Esophagus squamous epithelium (tissue), 5 donors: ENCODE measurements at places on chromosomes 6 and 20.

GRCh38 chr6:158314737-158315136 is 2.5 kb downstream of the TULP4 start:
- DNase-seq, result no peak

DNA sequence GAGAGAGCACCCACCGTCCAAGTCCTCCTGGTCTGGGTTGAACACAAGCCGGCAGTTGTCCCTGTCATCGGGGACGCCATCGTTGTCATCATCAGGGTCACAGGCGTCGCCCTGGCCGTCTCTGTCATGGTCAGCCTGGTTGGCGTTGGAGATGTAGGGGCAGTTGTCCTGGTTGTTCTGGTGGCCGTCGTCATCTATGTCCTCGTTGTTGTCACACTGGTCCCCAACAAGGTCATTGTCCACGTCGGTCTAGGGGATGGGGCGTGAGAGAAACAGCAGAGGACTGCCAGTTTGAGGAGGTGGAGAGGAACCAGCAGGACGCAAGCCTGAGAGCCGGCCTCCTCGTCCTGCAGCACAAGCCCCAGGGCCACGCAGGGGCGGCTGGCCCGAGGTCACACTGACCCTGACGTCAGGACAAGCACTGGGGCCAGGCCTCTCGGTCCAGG is 28.5 kb downstream of the THBS2 start:
- DNase-seq, result no peak

GRCh38 chr6:12032783-12033573 is 20.9 kb downstream of the HIVEP1 start:
- DNase-seq, result no peak

DNA sequence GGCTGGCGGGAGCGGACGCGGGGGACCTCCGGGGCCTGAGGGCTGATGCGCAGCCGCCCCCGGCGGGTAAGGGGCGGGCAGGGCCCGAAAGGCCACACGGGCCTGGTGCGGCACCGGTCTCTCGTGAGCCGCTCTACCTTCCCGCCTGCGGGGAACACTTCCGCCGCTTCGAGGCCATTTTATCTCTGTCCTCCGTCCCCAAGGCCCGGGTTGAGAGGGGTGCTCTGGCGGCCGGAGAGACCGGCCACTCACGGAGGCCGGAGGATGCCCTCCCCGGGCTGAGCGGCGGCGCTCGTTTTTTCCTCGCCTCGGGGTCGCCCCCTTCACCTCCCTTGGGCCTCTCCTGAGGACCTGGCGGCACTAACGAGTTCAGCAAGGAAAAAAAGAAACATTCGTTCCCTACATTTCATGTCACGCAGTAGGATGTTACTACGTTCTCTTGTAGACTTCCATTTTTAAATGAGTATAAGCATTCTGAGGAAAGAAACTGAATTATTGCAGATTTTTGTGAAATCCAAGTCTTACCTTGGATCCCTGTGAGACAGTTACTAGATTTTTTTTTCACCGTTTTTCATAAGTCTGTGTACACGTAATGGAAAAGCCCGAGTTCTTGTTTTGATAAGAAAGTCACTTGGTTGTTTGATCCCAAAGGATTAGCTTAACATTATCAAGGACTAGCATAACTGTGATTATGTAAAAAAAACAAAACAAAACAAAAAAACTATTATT is 575 bp downstream of the WTAP start:
- DNase-seq, result no peak

DNA sequence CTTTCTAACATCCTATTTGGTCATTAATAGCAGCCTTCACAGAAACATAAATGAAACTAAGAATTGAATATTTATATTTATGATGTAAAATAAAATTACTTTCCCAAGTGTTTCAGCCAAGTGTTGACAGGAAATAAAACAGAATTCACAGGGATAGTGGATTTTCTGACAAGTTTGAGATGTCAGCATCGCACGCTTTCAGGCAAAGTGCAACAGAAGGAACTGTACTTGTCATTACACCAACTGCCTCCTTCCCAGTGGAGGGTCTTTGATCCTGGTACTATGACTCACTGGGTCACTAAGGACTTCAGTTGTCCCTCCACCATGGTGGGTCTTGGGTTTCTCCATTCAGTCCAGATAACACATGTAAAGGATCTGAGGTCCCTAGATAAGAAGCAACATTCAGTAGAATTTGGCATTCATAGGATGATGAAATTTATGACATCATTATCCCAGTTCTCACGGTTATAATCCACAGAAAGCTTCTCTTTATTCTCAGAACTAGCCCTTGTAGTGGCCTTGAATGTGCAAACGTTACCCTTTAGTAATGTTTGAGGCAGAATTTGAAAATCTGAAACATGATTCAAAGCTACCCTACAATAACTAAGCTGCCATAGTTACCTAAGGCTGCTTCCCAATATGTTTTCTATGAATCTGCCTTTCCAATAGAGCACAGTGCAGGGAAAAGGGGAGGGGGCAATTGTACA is 3.8 kb upstream of the TNFAIP3 start:
- DNase-seq, result no peak

GRCh38 chr6:121835662-121836061 is 400.2 kb downstream of the GJA1 start:
- DNase-seq, result no peak

DNA sequence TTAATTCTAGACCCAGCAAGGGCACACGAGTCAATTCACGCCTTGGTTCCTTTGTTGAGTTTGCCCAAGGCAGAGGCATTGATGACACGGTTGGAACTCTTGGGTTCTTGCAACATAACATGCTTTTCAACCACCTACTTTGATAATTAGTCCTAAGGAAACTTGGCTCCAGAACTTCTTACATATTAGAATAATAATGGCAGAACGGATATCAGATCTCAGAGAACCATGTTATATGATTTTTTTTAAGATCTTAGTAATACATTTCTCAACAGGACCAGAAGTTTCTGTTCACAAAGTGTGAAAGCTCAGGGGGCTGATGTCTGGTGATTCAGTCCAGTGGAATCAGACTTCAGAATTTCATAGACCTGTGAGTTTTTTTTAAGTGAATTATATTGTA is 19.2 kb downstream of the SPTLC3 start:
- no peak for DNase-seq

- DNase-seq, result no peak
Measured at GRCh38 chr6:129251669-129252376, 368.9 kb downstream of the LAMA2 start.

DNA sequence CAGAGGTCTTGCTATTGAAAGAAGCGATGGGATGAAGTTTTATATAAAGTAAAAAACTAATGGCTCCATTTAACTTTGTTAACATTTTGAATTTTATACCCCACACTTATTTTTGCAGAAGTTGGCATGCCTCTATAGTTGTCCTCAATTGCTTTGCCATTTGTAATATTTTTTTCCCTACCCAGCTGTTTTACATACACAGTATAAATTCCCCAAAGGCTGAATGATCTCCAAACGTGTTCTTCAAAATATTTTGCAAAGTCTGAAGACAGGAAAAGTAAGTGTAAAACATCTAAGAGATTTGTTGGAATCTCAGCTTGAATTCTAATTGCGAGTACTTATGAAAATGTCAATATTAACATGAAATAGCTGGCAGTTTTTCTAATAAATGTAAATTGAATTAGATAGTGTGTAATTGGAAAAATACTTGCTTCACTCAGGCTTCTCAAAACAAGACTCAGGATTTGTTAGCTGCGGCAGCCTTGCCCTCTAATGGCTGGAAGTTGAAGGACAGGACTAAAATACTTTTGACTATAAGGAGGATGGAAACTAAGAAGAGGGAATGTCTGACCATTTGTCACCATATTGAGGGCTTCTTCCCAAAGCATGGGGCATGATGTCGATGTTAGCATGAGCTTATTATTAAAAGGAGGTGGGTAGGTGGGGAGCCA is 226.8 kb downstream of the UST start:
- no peak for DNase-seq
